Activated CD8-positive, alpha-beta memory T cell treated with anti-CD3 and anti-CD28 coated beads, Interleukin-2, amount 10 ng/mL, durations not matched to agents 7 days and 5 days (primary cell): ENCODE measurements at places on chromosomes 3 and 15. TPM values are rescaled to one million over a fixed set of nuclear protein-coding genes. Genes with fewer than 3 reads are reported as not detected.

ZSCAN29 gene
- 34.7 TPM for total RNA-seq

RAB43 gene
- 36.1 TPM for total RNA-seq

PLCH1 gene
- total RNA-seq = 0.58 TPM

RTP4 gene
- 16.9 TPM for total RNA-seq

TMC3 gene
- not detected for total RNA-seq

TCAIM gene
- 13.7 TPM for total RNA-seq

RBPMS2 gene
- not detected for total RNA-seq

- H3K36me3 ChIP-seq = no peaks in the 10 kb centered on the region
- no peak overlapping the region for H3K4me3 ChIP-seq
- H3K4me1 ChIP-seq = no peaks in the 10 kb centered on the region
- no peak for DNase-seq
- H3K27me3 ChIP-seq = no peaks in the 10 kb centered on the region
These were observed 17.8 kb downstream of the DUOX1 start for GRCh38 chr15:45147606-45148005.

GRCh38 chr15:31080591-31081014 lies 20.9 kb downstream of the TRPM1 start:
- peak; percentile 46 for DNase-seq
- H3K4me3 ChIP-seq = peak overlapping the region; percentile 15
- H3K36me3 ChIP-seq = no peaks in the 10 kb centered on the region

- H3K27ac ChIP-seq = no peak overlapping the region
- no peaks in the 10 kb centered on the region for H3K36me3 ChIP-seq
- no peaks in the 10 kb centered on the region for H3K4me1 ChIP-seq
- no peak overlapping the region for H3K4me3 ChIP-seq
- no peak for DNase-seq
These were observed 318.7 kb upstream of the SEMA6D start for GRCh38 chr15:47398594-47398993.

DNA sequence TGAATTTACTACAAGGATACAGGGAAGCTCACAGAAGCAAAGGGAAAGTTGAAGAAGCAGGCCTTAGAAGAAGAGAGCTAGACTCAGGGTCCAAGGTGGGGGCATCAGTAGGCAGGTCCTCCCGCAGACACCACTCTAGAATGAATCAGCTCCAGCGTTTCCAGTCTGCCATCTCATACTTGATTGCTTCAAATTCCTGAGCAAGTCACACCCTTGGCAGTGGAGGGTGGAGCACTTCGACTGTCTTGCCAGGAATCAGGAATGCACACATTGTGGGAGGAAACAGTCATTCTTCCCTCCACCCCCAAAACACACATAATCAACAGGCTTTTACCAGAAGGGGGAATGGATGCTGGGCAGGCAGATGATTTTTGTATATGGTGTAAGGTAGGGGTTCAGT lies 78.5 kb downstream of the CHCHD6 start:
- peaks cover 3% of the 10 kb centered on the region for H3K4me1 ChIP-seq
- DNase-seq = no peak
- no peak overlapping the region for H3K27ac ChIP-seq
- H3K27me3 ChIP-seq = no peaks in the 10 kb centered on the region
- no peaks in the 10 kb centered on the region for H3K36me3 ChIP-seq
- no peak overlapping the region for H3K4me3 ChIP-seq

- peaks cover 38% of the 10 kb centered on the region for H3K27me3 ChIP-seq
- H3K4me3 ChIP-seq = no peak overlapping the region
- DNase-seq = no peak
These were observed 139.7 kb upstream of the SMAD3 start for GRCh38 chr15:66925721-66926120.

- H3K4me3 ChIP-seq = peak overlapping the region; percentile 29
- H3K36me3 ChIP-seq = peaks cover 7% of the 10 kb centered on the region
- peak overlapping the region; percentile 84 for H3K27ac ChIP-seq
- H3K27me3 ChIP-seq = no peaks in the 10 kb centered on the region
- DNase-seq = peak; percentile 69
These were observed 109.9 kb downstream of the IQSEC1 start for GRCh38 chr3:12963231-12963896.

GRCh38 chr15:40314723-40315276 lies 7.1 kb upstream of the PLCB2 start:
- no peaks in the 10 kb centered on the region for H3K36me3 ChIP-seq
- no peak overlapping the region for H3K27ac ChIP-seq
- H3K4me1 ChIP-seq = peaks cover 11% of the 10 kb centered on the region
- no peak for DNase-seq
- no peak overlapping the region for H3K4me3 ChIP-seq

DNA sequence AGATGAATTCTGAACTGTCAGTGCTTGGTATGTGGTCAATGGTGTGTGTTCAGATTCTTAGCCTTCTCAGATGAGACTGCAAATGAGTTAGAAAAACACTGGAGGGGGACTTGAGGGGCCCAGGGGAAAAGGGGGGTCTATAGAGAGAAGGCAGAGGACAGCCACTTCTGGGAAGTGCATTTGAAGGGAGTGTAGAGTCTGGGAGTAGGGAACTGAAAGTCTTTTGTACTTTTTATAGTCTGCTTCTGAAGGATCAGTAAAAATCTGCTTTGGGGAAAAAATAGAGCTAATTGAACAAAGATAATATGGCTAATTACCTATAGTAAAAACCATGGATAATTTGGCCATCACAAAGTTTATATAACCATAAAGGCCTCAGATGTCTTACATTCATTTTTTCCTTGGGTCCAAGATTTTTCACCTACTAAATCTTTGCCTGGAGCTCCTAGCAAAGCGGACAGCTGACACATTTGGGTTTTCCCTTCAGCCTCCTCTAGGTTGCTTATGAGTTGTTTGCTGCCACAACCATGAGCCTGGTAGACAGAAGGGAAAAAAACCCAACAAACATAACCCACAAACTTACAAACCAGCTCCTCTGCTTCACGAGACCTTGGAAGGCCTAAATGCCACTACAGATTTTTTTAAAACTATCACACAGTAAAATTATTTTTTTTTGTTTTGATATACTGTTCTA lies 48.8 kb downstream of the CD86 start:
- H3K4me1 ChIP-seq = peaks cover 28% of the 10 kb centered on the region
- no peaks in the 10 kb centered on the region for H3K27me3 ChIP-seq
- H3K36me3 ChIP-seq = peaks cover 29% of the 10 kb centered on the region

- H3K27me3 ChIP-seq = peaks cover 2% of the 10 kb centered on the region
- H3K4me3 ChIP-seq = no peak overlapping the region
- no peak for DNase-seq
- H3K36me3 ChIP-seq = no peaks in the 10 kb centered on the region
- no peaks in the 10 kb centered on the region for H3K4me1 ChIP-seq
These were observed 836.2 kb downstream of the AGBL1 start for GRCh38 chr15:86915811-86916331.

DNA sequence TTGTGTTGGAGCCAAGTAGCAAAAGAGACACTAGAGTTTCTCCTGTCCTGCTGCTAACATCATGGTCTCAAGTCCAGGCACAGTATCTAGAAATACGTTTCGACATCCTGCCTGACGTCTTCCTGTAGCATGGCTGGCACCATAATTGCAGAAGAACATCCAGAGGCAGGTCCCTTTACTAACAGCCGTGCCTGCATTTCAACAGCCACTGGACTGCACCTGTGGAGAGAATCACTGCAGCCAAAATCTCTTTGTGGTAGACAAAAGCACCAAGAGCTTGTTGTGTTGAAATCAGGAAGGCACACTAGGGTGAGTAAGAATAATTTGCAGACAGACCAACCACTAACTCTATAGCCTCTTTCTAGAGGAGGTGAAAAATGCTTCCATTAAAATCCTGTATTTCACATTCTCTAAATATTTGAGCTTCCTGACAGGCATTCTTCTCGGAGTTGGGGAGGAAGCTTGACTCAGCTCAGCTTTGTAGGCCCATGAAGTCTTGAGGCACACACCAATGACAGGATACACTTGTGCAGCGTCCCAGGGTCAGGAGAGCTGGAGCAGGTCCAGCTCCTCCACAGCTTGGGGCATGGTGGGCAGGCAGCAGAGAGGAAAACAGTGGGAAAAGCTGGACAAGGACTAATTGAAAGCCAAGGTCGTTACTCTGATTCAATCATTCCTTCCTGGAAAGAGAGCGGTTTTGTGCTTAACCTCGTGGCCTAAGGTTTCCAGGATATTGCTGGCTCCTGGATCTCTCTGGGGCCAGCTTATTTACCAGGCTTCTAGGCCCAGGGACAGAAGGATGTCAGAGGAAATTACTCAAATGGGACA lies 244.9 kb downstream of the FAM43A start:
- H3K4me1 ChIP-seq = no peaks in the 10 kb centered on the region
- DNase-seq = peak; percentile 9
- H3K4me3 ChIP-seq = no peak overlapping the region

DNA sequence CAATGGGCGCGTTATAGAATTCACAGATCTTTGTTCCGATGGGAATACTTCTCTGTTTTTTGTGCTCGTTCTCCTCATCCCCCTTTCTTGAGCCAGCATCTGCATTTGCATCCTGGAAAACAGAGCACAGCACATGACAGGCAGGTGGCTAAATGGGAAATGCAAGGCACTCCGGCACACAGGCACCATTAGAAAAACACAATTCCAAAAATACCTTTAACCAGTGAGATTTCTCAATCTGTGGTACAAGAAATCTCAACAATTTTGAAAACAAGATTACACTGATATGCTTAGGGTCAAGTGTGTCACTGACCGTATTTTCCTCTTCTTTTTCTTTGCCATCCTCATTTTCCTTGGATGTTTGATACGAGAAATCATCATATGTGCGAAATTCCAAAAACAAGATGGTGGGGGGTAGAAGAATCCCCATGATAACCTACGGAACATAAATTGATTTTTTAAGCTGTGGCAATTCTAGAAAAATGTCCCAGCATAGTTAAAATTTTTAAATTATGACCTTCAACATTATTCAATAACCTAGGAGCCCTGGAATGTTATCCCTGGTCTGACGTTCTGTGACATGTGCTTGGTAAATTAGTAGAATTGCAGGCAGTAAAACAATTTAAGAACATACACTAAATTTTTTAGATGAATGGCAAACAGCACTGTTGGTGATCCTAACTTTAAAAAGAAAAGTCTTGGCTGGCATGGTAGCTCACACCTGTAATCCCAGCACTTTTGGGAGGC lies 46.5 kb upstream of the MTMR10 start:
- no peak for DNase-seq
- H3K4me3 ChIP-seq = no peak overlapping the region
- no peaks in the 10 kb centered on the region for H3K36me3 ChIP-seq
- no peaks in the 10 kb centered on the region for H3K27me3 ChIP-seq
- H3K27ac ChIP-seq = no peak overlapping the region

DNA sequence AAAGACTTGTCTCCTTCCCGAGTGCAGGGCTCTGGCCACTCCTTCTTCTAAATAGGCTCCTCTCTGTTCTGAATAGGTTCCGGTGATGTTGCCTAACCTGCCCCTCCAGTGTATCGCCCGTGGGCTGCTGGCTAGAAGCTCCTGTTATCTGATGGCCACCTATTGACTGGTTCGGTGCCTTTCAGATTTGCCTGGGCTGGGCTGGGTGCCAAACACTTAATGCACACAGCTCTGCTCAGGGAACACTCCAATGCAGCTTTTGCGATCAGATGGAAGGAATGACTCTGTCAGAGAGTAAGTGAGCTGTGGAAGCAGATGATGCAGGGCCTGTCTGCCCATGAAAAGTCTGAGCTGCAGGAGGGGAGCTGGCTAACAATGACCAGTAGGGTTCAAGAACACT lies 112.9 kb downstream of the CORO2B start:
- H3K36me3 ChIP-seq = no peaks in the 10 kb centered on the region
- H3K4me1 ChIP-seq = peaks cover 5% of the 10 kb centered on the region
- no peak overlapping the region for H3K27ac ChIP-seq
- DNase-seq = no peak

DNA sequence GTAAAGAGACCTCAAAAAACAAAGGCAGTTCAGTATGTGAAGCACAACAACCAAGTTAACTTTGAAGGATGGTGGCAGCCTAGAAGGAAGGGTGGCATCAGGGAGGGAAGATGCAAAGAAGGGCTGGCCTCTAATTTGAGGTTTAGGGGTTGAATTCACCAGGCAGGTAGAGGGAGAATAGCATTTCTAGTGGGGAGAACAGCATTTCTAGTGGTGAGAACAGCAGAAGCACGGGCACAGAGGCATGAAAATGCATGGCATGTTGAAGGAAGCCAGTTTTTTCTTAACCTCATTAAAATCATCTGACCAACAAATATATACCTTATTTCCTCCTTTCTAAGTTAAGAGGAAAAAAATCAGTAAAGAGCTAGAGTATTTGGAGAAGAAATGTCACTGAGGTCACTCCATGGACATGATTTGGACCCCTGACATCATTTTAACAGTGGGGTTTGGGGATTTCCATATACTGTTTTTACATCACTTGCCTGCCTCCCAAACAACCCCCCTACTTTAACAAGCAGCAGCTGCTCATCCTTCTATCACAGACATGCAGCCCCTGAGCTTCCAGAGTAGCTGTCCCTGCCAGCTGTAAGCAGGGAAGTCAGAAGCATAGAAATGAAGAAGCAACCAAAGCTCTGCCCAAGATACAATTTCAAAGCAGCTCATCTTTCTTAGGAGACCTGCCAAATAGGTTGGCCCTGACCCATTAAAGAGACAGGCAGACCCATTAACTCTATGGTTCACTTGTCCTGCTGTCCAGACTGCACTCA lies 2.4 kb upstream of the POPDC2 start:
- H3K36me3 ChIP-seq = peaks cover 11% of the 10 kb centered on the region
- H3K27me3 ChIP-seq = no peaks in the 10 kb centered on the region

DNA sequence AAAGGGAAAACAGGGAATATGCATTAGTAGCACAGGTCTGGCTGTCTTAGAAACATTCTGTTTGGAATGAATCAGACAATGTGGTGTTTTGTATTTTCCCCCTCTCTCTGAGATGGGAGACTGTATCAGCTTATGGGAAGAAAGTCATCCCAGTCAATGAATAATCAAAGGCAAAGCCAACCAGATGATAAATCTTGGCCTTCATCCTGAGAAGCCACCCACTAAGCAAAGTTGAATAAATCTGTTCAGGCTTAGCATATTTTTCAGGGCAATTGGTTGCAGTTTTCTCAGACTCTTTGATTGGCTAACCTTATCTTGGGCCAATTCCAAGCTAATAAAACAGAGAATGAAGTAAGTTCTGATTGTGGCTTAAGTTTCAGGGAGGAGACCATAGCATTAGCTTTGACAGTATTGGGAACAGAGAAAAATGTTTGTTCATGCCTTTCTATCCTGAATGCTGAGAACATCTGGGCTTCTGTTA lies 63.6 kb upstream of the ARL8B start:
- DNase-seq = no peak
- H3K4me3 ChIP-seq = no peak overlapping the region
- peaks cover 5% of the 10 kb centered on the region for H3K36me3 ChIP-seq
- peaks cover 9% of the 10 kb centered on the region for H3K27me3 ChIP-seq
- peaks cover 67% of the 10 kb centered on the region for H3K4me1 ChIP-seq
- no peak overlapping the region for H3K27ac ChIP-seq

GRCh38 chr3:55683666-55684270 lies 196.7 kb upstream of the WNT5A start:
- H3K4me3 ChIP-seq = no peak overlapping the region
- no peaks in the 10 kb centered on the region for H3K27me3 ChIP-seq
- no peak for DNase-seq
- H3K27ac ChIP-seq = no peak overlapping the region

DNA sequence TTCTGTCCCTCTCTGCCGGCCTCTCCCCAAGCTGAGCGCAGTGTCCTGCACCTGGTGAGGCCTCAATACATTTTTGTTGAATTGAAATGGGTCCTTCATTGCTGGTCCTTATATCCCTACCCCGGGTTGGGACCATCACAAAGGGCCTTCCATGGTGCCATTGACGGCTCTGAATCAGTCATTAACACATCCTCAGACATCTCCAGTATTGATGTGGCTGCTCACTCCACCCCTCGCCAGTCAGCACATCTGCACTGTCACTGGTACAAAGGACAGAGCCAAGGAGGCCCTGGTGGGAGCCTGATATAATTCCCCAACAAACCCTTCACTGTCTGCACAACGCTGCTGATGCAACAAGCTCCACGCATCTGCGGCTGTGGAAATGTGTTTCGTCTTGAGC lies 191.6 kb upstream of the TOPAZ1 start:
- H3K27ac ChIP-seq = no peak overlapping the region
- H3K4me3 ChIP-seq = no peak overlapping the region
- H3K4me1 ChIP-seq = no peaks in the 10 kb centered on the region
